ENCODE measurements at places on chromosomes 1 and 21.
A peak's percentile ranks its signal among the peaks of the same experiment; 100 is the strongest.

DNA sequence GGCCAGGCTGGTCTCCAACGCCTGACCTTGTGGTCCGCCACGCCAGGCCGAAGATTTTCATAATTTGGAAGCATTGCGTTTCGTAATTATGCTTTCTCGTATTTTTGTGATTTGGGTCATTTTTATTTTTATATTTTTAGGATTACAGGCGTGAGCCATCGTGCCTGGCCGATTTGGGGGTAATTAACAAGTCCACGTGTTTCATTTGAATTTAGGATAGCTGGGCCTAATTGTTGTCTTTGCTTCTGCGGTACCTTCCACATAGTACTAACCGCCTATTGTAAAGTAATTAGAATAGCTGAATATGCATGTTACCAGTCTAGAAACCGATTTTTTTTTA is 1.0 kb downstream of the RCC1 start:
- DNase-seq = no peak

- DNase-seq = no peak
Observed at GRCh38 chr1:244974106-244974505, 109.8 kb upstream of the HNRNPU start.

GRCh38 chr1:33443080-33443704 is 12.3 kb upstream of the PHC2 start:
- no peak for DNase-seq

- DNase-seq = no peak
Observed at GRCh38 chr1:216902669-216903381, 179.6 kb upstream of the ESRRG start.

- no peak for DNase-seq
Observed at GRCh38 chr21:41345934-41346685, 15.7 kb upstream of the MX2 start.

DNA sequence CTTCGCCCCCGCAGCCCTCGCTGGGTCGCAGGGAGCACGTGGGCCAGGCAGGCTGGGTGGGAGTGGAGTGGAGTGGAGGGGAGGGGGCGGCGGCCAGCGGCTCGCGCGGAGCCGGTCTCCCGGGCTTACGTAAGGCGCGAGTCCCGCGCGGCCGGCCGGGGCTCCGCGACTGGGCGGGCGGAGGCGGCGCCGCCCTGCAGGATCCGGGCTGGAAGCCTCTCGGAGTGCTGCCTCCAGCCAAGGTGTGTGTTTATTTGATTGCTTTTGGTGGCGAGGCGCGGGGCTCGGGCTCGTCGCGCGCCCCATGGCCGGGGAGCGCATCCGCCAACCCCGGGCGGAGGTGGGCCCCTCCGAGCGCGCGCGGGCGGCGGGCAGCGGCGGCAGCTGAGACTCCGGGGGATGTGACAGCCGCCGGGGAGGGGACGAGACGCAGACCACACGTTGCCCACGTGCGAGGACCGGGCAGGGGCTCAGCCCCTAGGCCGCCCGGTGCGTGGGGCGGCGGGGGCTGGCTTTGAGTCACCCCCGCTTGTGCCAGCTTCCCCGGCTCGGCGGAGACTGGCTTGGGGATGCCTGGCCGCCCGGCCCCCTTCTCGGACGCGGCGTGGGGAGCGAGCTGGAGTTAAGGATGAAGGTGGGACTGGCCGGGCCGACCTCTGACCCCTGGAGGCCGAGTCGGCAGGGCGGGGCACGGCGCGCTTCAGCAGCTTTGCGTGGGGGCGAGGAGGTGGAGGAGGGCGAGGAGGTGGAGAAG is 402 bp upstream of the AK4 start:
- no peak for DNase-seq

- no peak for DNase-seq
Observed at GRCh38 chr21:46637952-46638746, 2.7 kb downstream of the PRMT2 start.

DNA sequence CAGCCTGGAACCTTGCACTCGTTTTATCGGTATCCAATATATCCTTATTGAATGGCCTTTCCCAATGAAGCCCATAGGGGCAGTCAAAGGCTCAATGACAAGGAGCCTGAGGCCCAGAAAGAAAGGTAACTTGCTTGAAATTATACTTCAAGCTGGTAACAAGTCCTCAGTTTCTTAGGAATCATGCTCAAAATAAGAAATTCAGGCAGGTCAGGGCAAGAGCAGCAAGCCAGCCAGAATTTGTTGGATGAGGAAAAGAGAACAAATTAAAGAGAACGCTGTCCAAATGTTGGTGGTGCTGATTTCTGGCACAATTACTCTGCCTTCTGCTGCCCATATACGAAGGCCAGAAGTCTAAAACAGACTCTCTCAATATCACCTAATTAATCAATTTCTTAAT is 77.6 kb downstream of the DDX20 start:
- no peak for DNase-seq

DNA sequence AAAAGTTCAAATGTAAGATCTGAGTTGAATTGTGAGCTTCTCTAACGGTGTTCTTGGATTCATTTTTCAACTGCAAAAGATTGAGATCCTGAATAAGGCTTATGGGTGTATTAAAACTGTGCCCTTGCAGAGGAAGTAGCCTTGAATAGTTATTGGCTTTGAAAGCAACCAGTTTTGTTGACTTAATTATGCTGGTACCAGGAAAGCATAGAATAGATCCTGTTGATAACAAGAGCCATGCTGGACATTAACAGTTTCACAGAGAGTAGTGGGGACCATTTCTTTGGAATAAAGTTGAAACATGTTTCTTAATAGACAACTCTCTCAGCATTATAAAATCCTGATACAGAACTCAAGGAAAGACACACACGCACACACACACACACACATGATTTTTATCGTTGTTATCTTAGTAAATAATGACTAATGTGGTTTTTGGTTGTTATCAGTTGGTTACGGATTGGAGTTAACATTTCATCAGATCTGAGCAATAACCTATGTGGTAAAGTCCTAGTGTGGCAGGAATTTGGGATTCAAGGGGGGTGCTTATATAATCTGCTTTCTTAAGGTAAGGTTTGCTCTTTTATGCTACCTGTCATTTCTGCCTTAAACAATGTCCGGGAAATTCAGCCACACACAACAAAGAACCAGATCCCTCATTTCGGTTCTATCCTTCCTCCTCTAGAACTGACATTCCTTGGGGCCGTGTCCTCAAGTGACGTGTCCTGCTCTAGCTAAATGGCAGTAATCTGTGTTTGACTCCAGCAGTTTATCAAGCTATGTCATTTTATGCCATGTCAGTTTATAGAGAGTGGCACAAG is 330.9 kb downstream of the CHRM3 start:
- DNase-seq = peak; percentile 30

DNA sequence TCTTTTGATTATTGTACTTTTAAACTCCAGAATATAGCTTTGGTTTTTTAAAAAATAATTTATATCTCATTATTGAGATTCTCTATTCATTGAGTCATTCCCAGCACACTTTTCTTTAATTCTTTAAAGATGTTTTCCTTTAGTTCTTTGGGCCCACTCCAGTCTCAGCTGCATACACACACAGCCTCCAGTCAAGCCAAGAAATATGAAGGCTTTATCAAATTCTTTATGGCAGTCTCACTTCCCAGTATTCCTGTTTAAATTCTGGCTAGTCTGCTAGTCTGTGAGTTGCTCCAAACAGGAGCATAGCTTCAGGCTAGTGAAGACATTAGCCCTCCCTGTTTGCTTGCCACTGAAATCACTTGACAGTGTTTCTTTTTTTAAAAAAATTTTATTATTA is 61.2 kb downstream of the CRP start:
- DNase-seq = no peak

DNA sequence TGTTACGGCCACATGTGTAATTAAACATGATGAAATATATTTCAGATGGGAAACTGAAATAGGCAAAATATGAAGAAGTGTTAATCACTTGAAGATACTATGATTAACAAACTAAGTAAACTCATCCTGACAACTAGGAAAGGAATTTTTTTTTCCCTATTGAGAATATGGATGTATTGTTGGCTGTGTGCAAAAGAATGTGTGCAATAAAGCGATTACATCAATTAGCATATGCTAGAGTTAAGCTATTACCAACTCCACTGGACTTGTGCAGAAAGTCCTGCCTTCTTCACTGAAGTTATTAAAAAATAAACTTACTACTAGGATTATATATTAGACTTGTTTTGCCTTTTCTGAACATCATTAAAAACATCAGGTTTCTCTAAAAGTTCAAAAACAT is 143.2 kb upstream of the DMRTA2 start:
- DNase-seq = no peak

GRCh38 chr1:13666317-13666716 is 33.7 kb upstream of the PRDM2 start:
- DNase-seq = no peak

DNA sequence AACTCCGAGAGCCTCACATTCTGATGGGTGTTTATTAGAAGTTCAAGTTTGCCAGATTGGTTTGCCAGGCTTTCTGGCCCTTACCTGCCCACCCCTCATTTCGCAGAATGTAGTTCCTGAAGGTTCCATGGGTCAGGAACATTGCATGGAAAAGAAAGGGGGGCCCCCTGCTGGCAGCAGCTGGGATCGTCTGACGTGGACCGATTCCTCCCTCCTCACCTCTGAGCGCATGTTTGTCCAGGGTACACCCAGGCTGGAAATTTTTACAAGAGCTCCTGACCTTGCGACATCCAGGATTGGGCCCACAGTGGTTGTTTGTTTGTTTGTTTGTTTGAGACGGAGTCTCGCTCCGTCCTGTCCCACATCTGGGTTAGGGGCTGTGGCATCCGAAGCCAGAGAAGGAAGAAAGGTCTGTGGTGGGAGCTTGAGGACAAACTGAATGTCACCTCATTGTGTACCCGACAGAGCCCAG is 126.0 kb upstream of the TMEM51 start:
- DNase-seq = no peak

- DNase-seq = no peak
Observed at GRCh38 chr1:228989992-228990827, 254.9 kb downstream of the RHOU start.

DNA sequence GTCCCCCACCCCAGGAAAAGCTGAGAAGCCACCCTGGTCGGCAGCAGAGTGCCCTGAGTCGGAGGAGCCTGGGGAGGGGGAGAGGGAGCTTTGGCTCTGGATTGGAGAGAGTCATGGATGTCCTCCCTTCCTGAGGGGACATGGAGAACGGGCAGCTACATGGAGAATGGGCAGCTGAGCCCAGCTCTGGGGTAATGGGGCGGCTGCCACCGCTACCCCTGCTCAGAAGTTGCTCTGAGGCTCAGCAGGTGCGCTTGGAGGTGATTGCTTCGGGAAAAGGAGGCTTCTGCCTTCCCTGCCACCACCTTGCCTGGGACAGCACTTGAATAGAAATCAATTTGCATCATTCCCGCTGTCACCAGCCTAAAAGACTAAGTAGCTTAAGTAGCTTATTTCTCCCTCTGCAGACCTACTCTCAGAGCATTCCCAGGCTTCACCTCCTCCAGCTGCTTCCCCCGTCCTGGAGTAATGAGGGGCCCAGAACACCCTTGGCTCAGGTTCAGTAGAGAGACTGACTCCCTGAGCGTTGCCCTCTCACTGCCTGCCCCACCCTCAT is 8.3 kb downstream of the DISP3 start:
- DNase-seq = no peak

DNA sequence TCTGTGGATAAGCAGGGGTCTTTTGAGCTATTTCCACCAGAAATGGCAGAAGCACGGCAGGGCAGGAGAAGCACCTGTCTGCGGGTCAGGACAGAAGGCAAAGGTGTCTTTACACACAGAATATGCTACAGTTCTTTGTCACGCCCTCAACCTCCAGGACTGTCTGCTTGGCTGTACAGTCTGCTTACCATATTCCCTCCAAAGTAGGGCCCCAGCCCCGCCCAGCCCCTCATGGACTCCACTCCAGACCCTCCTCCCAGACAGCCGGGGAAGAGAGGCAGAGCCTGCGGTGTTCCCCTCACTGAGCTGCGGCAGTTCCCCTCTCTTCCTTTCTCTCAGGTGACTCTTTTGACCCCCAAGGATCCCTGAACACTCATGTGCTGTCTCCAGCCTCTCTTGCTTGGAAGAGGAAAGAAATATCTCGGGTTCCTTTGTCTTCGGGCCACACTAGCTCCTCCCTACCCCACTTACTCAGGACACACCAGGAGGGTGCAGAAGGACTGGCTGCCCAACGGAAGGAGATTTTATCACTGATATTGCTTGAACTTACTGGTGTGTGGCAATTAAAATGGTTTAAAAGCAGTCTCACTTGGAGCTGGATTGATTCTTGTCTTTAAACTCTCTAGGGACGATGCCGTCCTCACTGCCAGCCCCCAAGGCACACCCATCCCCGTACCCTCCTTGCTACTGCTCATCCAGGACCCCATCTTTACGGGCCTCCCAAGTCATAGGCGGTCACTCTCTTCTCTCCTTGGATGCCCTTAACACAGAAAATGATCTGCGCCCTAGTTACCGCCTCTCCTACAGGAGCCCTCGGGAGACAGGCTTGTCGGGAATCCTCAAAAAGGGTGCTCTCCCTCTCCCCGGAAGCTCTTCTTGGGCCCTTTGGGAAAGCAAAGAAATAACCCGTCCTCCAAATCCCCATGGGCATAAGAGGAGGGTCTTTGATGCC is 169.7 kb downstream of the TOMM20 start:
- DNase-seq = no peak

GRCh38 chr1:155126556-155127104 is 1.0 kb upstream of the EFNA1 start:
- DNase-seq = peak; percentile 41

GRCh38 chr21:24895885-24896734 is 711.2 kb downstream of the MRPL39 start:
- DNase-seq = no peak
